ENCODE measurements at places on chromosomes 5 and 9. TPM values are rescaled to one million over a fixed set of nuclear protein-coding genes. Genes with fewer than 3 reads are reported as not detected.

GRCh38 chr5:137757634-137758033 is 3.5 kb upstream of the HNRNPA0 start:
- no peak for DNase-seq
- H3K27ac ChIP-seq = no peak overlapping the region
- H3K36me3 ChIP-seq = peaks cover 12% of the 10 kb centered on the region

- no peaks in the 10 kb centered on the region for H3K4me1 ChIP-seq
- H3K27ac ChIP-seq = no peak overlapping the region
- no peaks in the 10 kb centered on the region for H3K27me3 ChIP-seq
- DNase-seq = no peak
These were observed 1027.3 kb upstream of the CDH9 start for GRCh38 chr5:28065656-28066055.

DNA sequence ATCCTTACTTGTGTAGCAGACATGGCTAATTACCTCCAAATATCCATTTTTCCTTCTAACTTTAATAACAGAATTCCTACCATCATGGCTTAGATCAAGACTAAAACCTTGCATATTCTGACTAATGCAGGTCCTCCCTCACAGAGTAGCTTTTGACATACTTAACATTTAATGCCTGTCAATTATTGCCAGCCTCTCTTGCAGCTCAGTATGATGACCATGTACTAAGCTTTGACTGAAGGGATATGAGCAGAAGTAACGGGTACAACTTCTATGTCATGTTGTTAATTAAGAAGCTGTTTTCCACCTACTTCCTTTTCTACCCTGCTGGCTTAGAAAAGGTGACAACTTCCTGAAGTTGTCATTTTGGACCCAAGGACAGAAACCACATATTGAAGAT is 533.4 kb downstream of the PSAT1 start:
- no peak overlapping the region for H3K27ac ChIP-seq
- DNase-seq = no peak
- H3K27me3 ChIP-seq = no peaks in the 10 kb centered on the region
- no peaks in the 10 kb centered on the region for H3K36me3 ChIP-seq
- H3K4me3 ChIP-seq = no peak overlapping the region
- no peaks in the 10 kb centered on the region for H3K4me1 ChIP-seq

GRCh38 chr9:69980041-69980440 is 63.6 kb upstream of the MAMDC2 start:
- no peaks in the 10 kb centered on the region for H3K36me3 ChIP-seq
- H3K27me3 ChIP-seq = no peaks in the 10 kb centered on the region
- no peak overlapping the region for H3K27ac ChIP-seq
- H3K4me1 ChIP-seq = no peaks in the 10 kb centered on the region
- DNase-seq = no peak
- no peak overlapping the region for H3K4me3 ChIP-seq

DNA sequence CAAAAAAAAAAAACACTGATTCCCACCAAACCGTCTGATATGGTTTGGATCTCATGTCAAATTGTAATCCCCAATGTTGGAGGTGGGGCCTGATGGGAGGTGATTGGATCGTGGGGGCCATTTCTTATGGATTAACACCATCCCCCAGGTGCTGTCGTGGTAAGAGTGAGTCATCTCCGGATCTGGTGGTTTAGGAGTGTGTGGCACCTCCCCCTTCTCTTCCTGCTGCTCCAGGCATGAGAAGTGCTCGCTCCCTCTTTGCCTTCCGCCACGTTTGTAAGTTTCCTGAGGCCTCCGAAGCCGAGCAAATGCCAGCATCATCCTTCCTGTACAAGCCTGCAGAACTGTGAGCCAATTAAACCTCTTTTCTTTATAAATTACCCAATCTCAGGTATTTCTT is 45.2 kb downstream of the HSD17B3 start:
- no peak overlapping the region for H3K27ac ChIP-seq
- H3K4me3 ChIP-seq = no peak overlapping the region
- DNase-seq = no peak
- H3K36me3 ChIP-seq = no peaks in the 10 kb centered on the region
- H3K27me3 ChIP-seq = no peaks in the 10 kb centered on the region

DNA sequence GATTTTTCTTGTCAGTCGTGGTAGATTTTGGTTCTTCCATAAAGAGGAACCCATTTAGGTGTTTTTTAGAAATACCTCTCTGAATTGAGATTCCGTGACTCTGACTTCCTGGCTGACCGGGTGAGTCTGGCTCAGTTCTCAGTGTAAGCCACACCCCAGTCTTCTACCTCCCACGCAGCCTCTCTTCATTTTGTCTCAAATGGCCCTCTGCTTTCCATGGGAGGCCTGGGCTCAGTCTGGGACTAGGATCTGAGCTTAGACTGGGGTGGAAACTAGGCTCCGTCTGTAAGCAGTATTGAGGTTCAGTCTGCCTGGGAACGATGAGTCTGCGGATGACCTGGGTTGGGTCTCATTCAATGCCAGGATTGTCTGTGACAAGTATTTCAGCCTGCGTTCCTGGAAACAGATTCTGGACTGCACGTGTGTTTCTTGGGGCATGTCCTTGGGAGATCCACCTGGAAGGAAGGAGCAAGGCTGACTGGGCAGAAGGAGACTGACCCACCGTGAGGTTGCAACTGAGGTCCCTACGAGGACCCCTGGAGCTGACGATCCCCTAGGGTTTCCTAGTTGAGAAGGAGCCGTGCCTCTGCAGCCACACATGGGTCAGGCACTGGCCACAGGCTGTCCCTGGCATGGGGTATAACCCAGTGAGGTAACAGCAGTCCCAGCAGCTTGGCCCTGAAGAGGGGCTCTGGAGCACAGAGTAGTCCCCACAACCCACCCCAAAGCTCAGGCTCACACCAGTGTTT is 12.4 kb upstream of the CRB2 start:
- H3K4me3 ChIP-seq = no peak overlapping the region
- no peak for DNase-seq
- H3K27me3 ChIP-seq = no peaks in the 10 kb centered on the region
- H3K36me3 ChIP-seq = no peaks in the 10 kb centered on the region
- no peaks in the 10 kb centered on the region for H3K4me1 ChIP-seq
- H3K27ac ChIP-seq = no peak overlapping the region

GRCh38 chr9:11088821-11089374 is 476.1 kb upstream of the PTPRD start:
- H3K4me3 ChIP-seq = no peak overlapping the region
- no peaks in the 10 kb centered on the region for H3K27me3 ChIP-seq
- no peak for DNase-seq
- H3K4me1 ChIP-seq = no peaks in the 10 kb centered on the region
- no peak overlapping the region for H3K27ac ChIP-seq

DNA sequence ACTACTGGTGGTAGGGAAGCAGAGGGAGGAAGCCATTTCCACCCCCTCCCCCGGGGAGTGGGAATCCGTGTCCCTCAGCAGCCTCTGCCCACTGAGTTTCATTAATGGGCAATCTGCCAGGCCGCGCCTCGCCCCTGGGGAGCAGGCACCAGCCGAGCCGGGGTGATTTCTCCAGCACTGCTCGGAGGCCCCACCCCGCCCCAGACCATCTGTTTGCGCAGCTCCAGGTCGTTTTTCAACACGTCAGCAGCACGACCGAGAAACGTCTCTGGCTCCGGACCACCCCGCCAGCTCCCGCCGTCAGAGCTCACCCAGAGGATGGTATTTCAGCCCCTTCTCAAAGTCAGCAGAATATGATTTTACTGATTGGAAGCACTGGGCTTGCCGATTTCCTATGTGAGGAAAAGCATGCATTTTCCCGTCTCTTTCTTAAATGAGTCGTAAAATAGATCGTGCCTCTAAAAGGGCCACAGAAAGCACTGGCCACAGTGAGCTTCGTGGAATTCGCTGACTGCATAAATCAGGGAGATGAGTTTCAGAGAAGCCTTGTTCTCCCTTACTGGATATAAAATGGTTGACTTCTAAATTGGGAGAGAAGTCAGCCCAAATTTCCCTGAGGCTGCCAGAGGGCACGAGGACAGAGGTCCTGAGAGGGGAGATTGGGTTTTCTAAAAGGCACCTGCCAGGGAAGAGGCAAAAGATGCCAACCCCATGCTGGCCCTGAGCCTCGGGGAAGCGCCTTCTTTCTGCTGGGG is 47.0 kb downstream of the OLFM1 start:
- H3K36me3 ChIP-seq = no peaks in the 10 kb centered on the region
- H3K27ac ChIP-seq = no peak overlapping the region
- peaks cover 30% of the 10 kb centered on the region for H3K27me3 ChIP-seq
- H3K4me3 ChIP-seq = no peak overlapping the region
- peaks cover 9% of the 10 kb centered on the region for H3K4me1 ChIP-seq

- no peak for DNase-seq
- no peak overlapping the region for H3K27ac ChIP-seq
These were observed 19.8 kb downstream of the TNFSF15 start for GRCh38 chr9:114785866-114786650.

Gene IFNA2
- not detected for polyA plus RNA-seq
